Sigmoid colon (tissue), 7 donors: ENCODE measurements at places on chromosomes 16 and 17. TPM values are rescaled to one million over a fixed set of nuclear protein-coding genes. Genes with fewer than 3 reads are reported as not detected.
A peak's percentile ranks its signal among the peaks of the same experiment; 100 is the strongest.

DNA sequence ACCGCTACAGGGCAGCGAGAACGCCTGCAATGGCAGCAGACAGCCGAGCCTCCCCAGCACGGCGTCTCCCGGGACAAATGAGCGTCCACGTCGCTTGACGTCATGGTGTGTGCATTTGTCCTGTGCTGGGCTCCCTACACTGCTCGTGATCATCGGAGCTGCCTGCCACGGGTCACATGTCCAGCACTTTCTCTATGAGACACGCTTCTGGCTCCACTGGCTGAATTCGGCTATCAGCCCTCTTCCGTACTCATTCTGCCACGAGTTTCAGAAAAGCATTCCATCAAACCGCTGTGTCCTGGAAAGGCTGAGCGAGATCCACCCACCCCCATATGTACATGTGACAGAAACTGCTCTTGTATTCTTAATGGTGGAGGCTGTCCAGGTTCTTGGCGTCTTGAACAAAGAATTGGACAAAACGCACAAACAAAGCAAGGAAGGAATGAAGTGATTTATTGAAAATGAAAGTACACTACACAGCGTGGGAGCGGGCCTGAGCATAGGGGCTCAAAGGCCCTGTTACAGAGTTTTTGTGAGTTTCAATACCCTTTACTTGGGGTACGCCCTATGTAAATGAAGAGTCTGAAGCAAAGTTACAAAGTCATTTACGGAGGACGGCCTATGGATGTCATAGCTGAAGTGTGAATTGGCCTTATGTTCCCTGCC, 28.5 kb upstream of the SHCBP1 start:
- DNase-seq = peak; percentile 94

ABI3 gene
- total RNA-seq = 1.8 TPM

KRT16 gene
- total RNA-seq = not detected

DNA sequence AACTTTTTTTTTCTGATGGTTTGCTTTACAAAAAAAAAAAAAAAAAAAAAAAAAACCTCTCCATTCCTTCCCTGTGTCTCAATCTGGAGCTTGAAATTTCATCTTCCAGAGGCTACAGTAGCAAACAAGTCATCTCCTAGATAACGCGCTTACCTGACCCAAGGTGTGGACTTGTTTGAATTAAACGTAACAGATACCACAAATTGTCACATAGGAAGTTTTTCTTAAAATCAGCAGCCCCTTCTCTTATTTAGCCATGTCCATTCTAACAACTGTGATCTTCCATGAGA, 2.0 kb downstream of the STAT5B start:
- no peak for DNase-seq

CDK3 gene
- total RNA-seq = 0.71 TPM

DNA sequence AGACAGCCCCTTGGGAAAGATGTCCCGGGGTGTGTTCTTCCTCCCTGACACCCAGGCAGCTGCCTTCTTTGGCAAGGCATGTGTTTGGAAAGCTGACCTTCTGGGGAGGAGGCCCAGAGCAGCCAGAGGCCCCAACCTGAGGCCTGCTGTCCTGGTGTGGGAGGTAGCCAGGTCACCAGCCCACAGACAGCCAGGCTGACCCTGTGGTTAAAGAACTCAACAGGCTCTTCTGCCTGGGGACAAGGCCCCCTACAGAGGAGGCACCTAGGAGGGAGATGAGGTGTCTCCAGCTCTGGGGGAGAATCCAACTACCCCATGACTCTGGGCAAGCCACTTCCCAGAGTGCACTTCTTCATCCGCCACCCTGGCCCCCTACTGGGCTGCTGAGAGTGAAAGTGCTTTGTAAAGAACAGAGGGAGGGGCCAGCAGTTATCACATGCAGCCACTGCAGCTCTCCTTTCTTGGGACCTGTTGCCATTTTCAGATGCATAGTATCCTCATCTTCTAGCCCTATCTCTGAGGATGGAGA, 13.1 kb upstream of the SREBF1 start:
- no peak for DNase-seq

TACO1 gene
- total RNA-seq = 15.7 TPM

DNA sequence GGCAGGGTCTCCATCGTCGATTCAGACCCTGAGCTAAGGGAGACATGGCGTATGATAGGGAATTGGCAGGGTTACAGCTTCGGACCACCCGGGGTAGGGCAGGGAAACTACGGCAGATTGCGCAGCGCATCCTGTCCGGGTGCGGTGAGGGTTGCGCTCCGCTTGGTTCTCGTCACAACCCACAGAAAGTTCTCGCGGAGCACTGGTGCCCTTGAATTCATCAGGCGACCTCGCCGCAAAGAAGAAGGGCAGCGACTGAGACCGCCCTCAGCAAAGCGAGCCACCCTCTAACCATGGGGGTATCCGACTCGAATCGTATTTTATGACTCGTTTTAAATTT, 1.2 kb downstream of the HS3ST3B1 start:
- DNase-seq = no peak

GRCh38 chr17:81481073-81481799, 31.4 kb downstream of the ACTG1 start:
- peak; percentile 82 for DNase-seq

- DNase-seq = no peak
These were observed 1.6 kb downstream of the CMIP start for GRCh38 chr16:81445966-81446906.

GRCh38 chr17:46009681-46010596, 10.9 kb downstream of the STH start:
- DNase-seq = no peak

- DNase-seq = no peak
These were observed 841 bp upstream of the RAB5C start for GRCh38 chr17:42155614-42156045.

GRCh38 chr17:49122566-49122965, 10.0 kb upstream of the B4GALNT2 start:
- no peak for DNase-seq

KRT38 gene
- not detected for total RNA-seq

DNA sequence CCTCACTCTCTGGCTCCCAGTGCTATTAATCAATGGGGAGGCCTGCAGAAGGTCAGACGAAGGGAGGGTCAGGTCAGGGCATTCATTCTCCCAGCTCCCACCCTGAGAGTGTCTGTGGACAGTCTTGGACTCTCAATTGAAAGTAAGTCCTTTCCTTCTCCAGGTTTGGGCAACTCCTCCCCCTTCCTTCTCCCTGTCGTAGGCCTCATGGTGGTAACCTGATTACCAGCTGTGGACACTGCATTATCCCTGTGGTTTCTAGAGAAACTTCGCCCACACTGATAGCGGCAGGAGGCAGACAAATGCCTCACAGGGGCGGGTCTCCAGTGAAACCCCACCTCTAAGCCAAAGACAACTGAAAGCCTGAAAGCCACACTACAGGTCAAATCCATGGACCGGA, 57.7 kb upstream of the SLC25A19 start:
- DNase-seq = no peak

GRCh38 chr17:30323262-30323894, 10.5 kb downstream of the TMIGD1 start:
- DNase-seq = no peak

PIPOX gene
- total RNA-seq = 6.4 TPM

- peak; percentile 84 for DNase-seq
These were observed at the start of the genes GPS1 and RFNG for GRCh38 chr17:82051776-82052637. TSS of gene GPS1 (plus strand) at chr17:82051898. CDS start at chr17:82051932, 34 bp downstream. TSS of gene RFNG (minus strand) at chr17:82051811. CDS start at chr17:82051766, 45 bp downstream.

GDPD3 gene
- total RNA-seq = 0.54 TPM

DNA sequence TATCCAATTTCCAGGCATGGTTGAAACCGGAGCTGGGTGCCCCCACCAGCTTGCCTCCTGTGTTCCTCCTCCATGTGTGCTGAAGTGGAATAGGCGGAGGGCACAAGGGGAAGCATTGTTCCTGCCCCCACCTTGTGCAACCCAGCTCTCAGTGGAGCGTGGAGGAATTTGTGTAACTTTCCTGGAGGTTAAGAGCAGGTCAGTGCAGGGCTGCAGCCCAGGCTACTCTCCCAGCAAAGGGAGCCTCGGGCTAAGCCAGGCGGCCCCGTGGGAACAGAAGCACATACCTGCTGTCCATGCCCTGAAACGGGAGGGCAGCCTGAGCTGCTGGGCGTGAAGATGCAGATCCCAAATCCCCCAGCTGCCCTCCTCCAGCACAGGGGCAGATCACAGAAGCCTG, 158.8 kb upstream of the LHX1 start:
- no peak for DNase-seq

DNA sequence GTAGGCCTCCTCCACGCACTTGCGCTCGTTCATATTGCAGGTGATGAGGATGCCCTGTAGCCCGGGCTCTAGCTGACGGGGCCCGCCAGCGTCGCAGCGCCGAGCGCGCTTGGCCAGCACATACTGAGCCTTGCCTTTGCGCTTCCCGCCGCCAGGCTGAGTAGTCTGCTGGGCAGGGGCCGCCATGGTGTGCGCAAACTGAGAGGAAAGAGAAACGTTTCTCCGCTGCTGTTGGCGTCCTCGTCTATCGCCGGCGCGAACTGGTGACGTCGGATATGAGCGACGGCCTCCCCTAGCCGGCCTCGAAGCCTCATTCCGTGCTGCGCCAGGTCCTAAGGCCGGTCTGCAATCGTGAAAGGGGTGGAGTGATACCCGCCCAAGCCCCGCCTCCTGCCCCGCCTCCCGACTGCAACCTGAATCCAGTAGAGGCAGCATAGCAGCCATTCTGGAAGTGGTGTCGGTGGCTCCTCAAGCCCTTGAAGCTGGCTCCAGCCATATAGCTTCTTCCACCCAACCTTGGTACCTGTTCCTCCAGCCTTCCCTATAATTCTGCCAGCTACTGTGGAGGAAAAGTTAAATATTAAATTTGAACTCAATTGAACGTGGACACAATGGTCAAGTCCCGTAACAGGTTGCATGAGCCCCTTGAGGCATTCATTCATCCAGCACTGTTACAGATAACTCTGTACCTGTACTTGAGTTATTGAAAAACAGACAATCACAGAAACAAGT, at the start of gene THUMPD1:
THUMPD1 (minus strand) TSS at position 265 of the 732 bp plus-strand sequence; CDS start at position 186, 79 bp downstream.
- DNase-seq = peak; percentile 98

DNA sequence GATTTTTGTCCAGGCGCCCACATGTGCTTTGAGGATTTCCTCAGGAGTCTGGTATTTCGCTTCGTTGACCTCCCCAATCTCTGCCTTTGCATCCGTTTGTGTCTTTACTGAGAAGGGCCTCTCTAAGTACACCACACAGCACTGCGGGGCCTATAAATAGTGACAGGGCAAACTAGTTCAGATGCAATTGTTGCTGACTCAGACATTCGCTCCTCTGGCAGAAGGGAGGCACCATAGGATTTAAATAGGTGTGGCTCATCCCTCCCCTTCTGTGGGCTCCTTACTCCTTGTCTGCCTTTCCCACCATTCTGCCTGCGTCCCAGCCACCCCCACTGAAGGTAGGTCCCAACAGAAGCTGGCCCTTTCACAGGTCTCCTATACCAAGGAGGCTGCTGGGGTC, 192.3 kb downstream of the SHISA9 start:
- DNase-seq = no peak

- no peak for DNase-seq
These were observed 8.9 kb downstream of the MPP2 start for GRCh38 chr17:43898446-43898845.

OR1D2 gene
- not detected for total RNA-seq

GRCh38 chr17:1630662-1631061, 2.0 kb upstream of the SLC43A2 start:
- no peak for DNase-seq

MED13 gene
- total RNA-seq = 60.7 TPM
